Stimulated activated CD4-positive, alpha-beta T cell treated with anti-CD3 and anti-CD28 coated beads, TNF-alpha, amount 100 ng/mL, for 1 hour (primary cell): ENCODE measurements at places on chromosomes 4 and X.
A peak's percentile ranks its signal among the peaks of the same experiment; 100 is the strongest.

- no peak for DNase-seq
These were observed 218.2 kb downstream of the SCFD2 start for GRCh38 chr4:53147711-53148110.

- peak; percentile 24 for DNase-seq
These were observed 22.5 kb downstream of the MED28 start for GRCh38 chr4:17636696-17637622.

DNA sequence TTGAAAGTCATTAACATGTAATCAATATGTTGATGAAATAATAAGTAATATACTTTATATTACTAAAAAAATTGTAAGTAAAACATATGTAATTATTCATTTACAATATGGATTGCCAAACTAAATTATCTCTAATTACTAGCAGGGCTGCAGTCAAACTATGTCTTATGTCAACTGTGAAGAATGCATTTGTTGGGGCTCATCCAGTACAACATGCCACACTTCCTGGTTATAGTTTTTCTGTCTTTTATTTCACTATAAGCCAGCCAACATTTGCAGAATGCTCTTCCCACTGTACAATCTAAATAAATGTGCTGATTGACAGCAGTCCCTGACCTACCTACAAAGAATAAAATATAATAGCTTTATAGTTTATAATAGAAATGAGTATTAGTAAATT is 975.4 kb upstream of the NDST4 start:
- no peak for DNase-seq

GRCh38 chr4:113080050-113080449 is 30.6 kb downstream of the ANK2 start:
- DNase-seq = no peak

DNA sequence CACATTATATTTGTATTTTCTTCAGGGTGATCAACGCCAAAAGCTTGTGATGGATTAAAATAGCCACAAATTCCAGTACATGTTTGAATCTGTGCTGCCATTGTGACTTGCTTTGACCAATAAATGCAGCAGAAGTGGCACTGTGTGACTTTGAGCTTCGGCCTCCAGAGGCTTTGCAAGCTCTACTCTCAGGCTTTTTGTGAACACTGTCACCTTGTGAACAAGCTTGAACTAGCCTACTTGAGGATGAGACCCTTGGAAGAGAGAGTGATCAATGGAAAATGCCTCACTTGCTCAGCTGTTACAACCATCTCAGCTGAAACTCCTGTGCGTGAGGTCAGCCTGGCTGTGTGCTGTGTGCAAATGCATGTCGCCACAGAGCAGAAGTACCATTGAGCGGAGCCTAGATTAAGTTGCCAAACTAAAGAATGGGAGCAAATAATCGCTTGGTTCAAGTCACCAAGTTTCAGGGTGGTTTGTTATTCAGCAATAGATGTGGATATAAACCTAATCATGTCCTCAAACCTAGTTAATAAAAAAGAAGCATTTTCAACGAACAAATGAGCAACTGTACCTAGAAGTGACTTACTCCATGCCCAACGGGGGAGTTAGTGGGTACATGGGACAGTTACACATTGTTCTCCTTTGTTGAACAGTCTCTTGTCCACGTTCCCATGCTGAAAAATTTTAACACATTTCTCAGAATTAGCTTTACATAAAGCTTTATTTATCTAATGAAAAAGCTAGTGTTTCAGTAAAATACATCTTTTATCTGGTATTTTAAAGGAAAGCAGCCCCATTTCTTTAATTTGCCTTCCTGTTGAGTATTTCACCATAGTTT is 23.5 kb downstream of the NOA1 start:
- DNase-seq = no peak

- no peak for DNase-seq
These were observed 68.3 kb upstream of the SHISA3 start for GRCh38 chr4:42328978-42329377.
